HL-60 (cell line): ENCODE measurements at places on chromosomes 3 and 15.

- DNase-seq = no peak
Measured at GRCh38 chr3:157329551-157329950, 107.1 kb upstream of the PTX3 start.

DNA sequence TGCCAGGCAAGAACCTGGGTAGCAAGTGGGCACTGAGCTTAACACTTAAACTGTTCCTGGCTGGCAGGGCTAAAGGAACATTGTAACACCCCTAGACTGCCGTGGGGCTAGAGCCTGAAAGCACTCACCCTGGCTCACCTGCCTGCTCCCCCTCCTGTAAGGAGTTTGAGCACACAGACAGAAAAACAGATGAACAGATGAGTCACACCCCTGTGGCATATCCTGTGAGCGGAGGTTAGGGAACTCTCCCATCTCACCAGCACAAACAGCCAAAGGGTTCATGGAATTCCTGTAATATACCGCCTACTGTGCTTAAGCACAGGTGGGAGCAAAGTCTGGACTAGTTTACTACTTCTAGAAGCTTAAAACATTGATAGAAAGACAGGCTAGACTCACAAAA is 300.1 kb downstream of the ROBO1 start:
- DNase-seq = no peak

DNA sequence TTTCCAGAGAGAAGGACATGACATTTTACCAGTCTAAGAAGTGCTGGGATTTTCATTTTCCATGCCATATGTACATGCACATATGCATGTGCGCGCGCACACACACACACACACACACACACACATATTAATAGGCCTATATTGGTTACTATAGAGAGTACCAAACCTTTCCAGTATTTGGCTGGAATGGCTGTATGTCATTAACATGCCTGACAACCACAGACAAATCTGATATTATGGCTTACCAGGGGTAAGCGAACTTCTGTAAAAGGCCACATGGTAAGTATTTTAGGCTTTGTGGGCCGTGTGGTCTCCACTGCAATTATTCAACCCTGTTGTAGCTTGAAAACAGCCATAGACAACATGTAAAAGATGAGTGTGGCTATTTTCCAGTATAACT is 97.2 kb upstream of the TSPAN3 start:
- no peak for DNase-seq

DNA sequence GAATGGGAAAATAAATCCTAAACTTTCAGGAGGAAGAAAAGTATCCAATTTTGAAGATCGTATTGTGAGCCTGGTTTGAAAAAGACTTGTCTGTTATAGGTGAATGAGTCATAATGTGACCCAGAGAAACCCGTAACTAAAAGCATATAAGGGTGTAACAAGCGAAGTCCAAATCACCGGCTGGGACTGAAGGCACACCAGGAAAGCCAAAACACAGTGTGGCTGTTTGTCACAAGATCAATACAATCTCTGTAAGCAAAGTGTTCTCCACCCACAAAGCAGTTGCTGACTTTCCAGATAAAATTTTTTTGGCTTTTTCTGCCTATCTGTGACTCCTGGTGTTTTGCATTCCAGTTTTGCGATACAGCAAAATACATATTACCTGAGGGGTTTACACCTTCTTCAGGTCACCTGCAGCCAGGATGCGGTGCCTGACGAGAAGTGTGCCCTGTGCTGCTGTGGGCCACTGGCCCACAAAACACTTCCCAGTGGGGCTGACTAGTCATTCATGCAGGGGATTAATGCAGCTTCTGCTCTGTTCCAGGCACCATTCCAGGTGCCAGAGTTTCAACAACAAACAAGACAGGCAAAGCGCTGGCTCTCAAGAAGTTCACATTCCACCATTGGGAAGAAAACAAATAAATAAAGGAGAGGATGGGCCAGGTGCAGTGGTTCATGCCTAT is 14.4 kb downstream of the HES1 start:
- DNase-seq = no peak

- DNase-seq = no peak
Measured at GRCh38 chr3:52805270-52806039, 10.9 kb downstream of the ITIH3 start.

GRCh38 chr3:69612791-69613190 is 126.5 kb upstream of the MITF start:
- no peak for DNase-seq

- DNase-seq = no peak
Measured at GRCh38 chr3:137332297-137332696, 374.5 kb downstream of the IL20RB start.

GRCh38 chr3:13134166-13134878 is 61.1 kb upstream of the IQSEC1 start:
- no peak for DNase-seq

DNA sequence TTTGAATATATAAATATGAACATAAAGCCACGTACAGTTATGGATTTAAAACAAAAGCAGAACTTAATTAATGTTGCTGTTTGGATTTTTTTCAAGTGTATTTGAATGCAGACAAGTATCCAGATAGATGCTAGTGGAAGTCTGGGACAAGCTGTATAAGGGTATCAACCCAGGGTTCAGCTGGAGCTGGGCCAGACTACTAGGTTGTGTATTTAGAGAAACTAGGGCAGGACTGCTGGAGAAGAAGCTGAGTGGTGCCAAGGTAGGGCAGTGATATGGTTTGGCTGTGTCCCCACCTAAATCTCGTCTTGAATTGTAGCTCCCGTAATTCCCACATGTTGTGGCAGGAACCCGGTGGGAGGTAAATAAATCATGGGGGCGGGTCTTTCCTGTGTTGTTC is 189.8 kb upstream of the CTDSPL start:
- no peak for DNase-seq

GRCh38 chr3:195119461-195120266 is 151.3 kb downstream of the XXYLT1 start:
- DNase-seq = no peak

DNA sequence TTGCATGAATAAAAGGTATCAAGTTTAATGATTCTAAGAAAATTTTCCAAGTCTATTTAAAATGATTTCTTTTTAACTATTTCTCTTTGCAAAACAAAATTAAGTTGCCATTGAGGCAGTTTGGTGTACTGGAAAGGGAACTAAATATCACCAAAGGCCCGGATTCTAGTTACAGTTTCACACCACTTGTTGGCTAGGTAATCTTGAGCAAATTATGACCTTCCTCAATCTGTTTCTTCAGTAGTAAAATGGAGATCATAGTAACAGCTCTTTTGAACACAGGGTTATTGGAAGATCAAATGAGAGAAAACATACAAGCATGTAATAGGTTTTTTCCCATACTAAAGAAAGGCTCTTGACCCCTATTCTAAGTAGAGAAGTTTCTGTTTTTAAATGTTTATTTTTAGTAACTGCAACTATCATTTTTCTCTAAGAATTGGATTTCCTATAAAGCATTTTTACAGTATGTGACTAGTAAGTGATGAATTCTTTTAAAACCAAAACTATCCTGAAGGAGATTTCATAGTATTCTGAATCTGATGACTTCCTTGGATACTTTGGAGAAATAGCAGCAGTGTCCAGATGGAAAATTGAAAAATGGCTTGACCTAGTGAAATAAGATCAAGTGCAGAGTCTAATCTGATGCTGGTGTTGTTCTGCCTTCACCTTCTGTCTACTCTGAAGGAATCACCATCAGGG is 15.7 kb downstream of the SCAANT1 start:
- no peak for DNase-seq

DNA sequence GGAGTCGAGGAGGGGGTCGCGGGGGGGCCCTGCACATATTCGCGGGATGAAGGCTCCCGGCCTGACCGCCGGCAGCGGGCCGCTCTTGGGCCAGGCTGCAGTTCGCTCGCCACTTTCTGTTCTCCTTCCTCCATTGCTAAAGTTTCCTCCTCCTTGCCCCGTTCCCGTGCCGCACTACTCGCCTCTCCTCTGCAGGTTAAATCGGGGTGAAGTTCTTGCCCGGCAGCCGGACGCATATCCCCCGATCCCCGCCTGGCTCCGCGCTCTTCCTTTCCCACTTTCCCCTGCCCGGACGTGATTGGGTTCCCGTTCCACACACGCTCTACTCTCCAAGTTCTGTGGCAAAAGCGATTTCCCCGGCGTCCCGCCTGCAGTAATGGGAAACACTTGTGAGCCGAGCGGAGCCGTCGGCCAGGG is 556 bp downstream of the CRYBG3 start:
- DNase-seq = no peak

DNA sequence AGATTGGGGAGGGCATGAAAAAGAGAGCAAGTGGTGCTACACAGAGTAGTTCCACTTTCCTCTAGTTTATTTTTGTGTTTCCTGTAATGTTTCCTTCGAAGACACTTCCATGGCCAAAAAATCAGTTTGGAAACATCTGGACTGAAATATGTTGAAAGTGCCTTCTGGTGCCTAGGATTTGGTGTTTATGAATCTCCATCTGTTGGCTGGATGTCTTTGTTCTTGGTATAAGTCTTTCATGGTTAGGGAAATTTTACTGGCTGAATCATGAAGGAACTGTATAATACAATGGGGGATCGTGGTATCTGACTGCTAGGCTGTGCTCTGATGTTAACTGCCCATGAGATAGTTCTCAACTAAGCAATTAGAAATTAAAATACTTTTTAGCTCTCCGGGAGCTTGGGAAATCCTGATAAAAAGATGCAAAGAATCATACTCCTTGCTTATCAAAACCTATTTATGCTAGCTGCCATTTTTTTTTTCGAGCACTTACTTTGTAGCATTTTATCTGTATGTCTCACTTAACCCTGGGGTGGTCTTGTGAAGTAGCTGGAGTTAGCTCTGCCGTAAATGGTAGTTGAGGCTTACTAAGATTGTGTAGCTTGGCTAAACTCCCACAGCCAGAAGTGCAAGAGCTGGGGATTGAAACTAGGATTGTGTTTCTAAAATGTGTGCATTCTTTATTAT is 21.9 kb downstream of the AKAP13 start:
- no peak for DNase-seq

DNA sequence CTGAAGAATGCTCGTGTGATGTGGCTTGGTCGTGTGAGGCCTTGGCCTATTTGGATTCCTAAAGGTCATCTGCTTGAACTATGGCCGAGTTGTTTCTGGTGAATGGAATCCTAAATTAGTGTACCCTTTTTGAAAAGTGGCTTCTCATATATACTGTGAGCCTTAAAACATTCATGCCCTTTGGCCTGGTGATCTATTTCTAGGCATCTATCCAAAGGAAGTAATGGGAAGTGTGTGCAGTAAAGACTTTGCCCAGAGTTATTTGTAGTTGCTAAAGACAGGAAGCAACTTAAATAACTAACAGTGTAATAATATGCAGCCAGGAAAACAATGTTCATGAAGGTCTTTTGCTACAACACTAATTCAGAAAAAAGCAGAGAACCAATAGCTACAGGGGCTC is 3.0 kb downstream of the DGKG start:
- DNase-seq = no peak

DNA sequence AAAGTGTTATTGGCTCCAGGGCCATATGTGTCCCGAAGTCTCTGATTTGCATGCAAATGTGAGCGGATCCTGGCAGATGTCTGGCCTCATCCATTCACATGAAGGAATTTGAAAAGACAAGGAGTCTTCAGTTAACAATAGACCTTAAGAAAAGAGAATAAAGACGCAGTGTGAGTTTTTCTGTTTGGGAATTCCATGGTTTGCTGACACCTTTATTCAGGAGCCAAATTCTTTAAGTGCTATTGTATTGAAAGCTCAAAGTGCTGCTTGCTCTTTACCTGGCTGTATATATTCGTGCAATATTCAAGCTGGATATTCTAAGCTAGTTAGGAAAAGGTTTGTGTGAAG is 2.2 kb downstream of the LRRN1 start:
- no peak for DNase-seq

GRCh38 chr15:48119277-48119676 is 1.5 kb upstream of the SLC24A5 start:
- no peak for DNase-seq

DNA sequence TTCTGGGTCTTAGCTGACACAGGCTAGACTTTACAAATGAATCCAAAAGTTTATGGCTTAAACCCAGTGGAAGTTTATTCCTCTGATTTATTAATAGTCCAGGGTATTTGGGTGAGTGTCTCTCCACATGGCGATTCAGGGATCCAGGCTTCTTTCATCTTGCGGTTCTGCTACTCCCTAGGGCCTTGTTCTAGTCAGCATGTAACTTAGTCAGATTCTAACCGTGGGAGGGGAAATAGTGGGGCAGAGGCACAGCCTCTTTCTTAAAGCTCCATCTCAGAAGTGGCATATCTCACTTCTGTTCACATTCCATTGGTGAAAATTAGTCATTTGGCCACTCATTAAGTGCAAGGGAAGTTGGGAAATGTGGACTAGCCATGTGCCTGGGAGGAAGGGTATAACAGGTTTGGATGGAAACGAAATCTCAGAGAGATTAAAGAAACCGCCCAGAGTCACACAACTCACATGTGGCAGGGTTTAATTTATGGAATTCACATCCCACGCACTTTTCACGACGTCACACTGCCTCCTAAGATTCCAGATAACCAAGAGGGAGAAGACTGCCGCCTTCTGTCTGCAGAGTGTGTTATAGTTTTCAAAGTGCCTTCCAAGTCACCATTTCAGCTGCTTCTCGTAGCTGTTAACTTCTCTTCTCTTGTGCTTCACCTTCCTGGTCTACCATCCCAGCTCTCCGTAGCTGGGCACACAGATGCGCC is 11.4 kb upstream of the RASGRF1 start:
- no peak for DNase-seq

GRCh38 chr15:70276401-70276800 is 178.7 kb upstream of the TLE3 start:
- DNase-seq = no peak

- no peak for DNase-seq
Measured at GRCh38 chr15:46117071-46117470, 482.2 kb downstream of the SQOR start.
